Foreskin fibroblast (primary cell): ENCODE measurements at places on chromosomes 12 and 14.

GRCh38 chr14:59057551-59057950, 130.9 kb upstream of the DAAM1 start:
- no peak for DNase-seq

DNA sequence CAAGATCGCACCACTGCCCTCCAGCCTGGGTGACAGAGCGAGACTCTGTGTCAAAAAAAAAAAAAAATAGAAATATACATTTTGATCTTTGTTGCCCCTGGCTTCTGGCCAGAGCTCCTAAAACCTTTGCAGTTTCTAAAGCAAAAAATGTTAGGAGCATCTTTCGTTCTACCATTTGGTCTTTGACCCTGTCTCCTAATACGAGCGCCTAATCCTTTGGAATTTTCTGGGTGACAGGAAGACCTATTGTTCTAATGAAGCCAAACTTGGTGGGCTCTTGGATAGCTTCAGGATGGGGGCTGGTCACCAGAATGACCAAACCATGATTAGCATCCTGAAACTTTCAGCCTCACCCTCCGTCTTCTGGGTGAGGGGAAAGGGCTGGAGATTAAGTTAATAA, 32.3 kb upstream of the CLIP1 start:
- no peak for DNase-seq

- no peak for DNase-seq
These were observed 36.7 kb downstream of the TRMT5 start for GRCh38 chr14:60944204-60944603.

DNA sequence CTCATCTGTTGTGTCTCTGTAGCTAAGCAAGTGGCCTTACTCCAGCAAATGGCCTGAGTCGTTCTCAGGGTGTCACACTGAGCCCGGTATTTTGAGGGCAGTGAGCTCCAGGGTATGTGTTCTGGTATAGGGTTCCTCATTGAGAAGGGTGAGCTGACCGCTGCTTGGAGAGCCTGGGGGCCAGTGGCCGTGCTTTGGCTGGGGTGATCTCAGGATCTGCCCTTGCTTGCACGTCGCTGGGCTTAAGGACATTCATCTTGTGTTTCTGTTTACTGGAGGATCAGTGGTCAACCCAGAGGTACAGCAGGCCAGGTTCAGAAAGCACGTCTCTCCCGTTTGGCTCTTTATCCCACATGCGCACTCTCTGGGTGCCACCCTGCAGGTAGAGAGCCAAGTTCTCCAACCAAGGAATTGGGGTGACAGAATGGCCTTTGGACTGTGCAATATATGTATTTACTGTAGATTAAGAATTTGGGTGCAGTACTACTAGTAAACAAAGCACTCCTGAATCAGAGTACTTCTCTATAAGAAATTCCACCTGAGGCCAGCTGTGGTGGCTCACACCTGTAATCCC, 52.1 kb downstream of the FBXW8 start:
- no peak for DNase-seq
